ENCODE measurements at places on chromosomes 12 and 14.

- no peak for DNase-seq
Measured at GRCh38 chr12:87820524-87821202, 208.5 kb downstream of the C12orf50 start.

DNA sequence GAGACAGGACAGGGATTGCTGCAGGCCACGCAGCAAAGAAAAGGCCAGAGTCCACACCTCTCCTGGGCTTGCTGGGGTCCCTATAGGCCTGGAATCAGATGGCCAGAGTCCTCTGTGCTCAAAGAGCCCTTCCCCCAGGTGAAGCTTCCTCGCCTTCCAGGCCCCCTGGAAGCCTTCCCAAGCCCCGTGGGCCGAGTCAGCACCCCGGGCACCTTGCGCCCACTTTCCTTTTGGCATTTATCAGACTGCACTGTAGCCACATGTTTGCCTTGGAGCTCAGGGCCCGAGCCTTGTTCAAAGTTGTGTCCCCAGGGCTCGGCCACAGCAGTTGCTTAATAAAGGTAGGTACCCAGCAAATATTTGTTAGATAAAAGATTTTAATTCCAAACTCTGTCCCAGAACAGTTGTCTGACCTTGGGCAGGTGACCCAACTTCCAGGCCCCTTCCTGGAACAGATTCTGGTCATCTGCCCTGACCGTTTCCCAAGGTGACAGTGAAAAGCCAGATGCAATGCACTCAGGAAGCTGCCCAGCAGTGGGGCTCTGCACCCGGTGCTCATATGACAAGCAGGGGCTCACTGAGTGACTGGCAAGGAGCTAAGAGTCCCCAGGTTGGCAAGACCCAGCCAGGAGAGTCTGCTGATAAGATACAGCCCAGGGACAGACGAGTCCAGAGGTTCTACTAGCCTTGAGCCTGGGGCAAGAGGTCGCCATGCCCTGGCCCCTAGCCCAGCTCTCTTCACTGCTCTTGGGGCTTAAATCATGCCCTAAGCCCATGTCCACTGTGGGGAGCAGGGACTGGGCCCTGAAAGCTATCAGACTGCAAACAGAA lies 81.2 kb downstream of the PITPNM2 start:
- DNase-seq, result no peak

DNA sequence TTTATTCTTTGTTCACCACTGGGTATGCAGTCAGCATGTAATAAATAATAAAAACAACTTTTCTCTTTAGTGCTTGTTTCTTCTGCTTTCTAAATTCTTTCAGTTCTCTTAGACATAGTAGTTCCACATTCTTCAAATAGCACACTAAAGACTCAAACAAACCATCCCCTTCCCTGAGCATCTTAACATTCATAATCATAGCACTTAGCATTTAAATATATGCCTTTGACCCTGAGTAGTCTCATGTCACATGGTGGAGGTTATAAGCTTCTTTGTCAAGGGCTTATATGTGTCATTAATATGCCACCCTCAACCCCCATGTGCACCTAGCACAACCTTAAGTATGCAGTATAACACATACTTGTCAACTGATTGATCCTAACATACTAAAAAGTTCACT lies 212.7 kb downstream of the PHLDA1 start:
- no peak for DNase-seq

DNA sequence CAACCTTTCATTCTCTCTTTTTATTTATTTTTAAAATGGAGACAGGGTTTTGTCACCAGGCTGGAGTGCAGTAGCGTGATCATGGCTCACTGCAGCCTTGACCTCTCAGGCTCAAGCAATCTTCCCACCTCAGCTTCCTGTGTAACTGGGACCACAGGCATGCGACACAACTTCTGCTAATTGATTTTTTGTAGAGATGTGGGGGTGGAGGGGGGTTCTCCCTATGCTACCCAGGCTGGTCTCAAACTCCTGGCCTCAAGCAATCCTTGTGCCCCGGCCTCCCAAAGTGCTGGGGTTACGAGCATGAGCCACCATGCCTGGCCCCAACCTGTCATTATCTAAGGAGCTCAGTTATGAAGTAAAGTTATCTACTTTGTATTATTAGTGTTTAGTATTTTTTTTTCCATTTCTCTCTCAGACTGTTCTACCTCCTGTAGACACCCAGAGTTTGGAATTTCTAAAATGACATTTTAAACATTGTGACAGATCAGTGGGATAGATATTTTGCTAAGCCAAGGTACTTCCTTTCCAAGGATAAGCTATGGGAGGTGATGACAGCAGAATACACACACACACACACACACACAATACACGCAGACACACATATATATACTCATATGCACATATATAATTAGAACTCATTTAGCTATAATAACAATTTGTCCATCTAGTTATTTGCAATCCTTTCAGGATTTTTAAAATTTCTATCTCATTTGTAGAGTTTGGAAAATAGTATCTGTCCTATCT lies 2.1 kb upstream of the USP44 start:
- no peak for DNase-seq

DNA sequence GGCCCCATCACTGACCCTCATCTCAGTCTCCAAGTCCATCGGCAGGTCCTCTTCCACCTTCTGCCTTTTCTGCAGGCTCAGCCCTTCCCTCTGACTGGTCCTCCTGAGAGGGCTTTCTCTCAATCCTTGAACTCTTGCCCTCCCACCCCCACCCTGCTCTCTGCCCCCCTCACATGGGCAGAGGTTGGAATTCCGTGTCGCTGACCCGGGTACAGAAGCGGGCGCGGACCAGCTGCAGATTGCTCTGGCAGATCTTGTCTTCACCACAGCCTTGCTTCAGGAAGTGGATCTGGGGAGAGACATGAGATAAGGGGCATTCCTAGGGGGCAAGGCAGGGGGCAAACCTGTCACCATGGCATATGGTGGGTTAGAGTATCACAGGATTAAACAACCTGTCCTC lies 12.4 kb downstream of the ITGA7 start:
- DNase-seq, result no peak

- no peak for DNase-seq
Measured at GRCh38 chr12:14656846-14657245, 39.6 kb downstream of the GUCY2C start.

GRCh38 chr12:119544765-119545625 lies 48.6 kb upstream of the TMEM233 start:
- peak; percentile 19 for DNase-seq

GRCh38 chr12:115541891-115542421 lies 735.5 kb downstream of the MED13L start:
- DNase-seq, result no peak

DNA sequence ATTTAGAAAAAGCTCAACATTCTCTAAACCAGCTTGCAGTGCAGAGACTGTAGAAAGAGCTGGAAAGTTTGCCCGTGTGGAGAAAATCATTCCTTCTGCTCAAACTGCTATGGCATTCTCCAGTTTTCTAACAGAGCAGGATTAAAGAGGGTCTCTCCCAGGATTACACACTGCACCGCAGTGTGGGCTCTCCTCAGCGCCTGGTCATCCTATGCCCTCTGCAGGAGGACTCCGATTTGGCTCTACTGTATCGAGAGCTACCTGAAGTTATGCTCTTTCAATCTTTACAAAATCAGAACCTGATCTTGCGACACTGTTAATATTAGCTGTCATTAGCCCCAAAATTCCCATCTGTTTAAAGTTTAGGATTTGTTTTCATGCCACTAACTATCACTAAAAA lies 33.0 kb downstream of the BHLHE41 start:
- no peak for DNase-seq

DNA sequence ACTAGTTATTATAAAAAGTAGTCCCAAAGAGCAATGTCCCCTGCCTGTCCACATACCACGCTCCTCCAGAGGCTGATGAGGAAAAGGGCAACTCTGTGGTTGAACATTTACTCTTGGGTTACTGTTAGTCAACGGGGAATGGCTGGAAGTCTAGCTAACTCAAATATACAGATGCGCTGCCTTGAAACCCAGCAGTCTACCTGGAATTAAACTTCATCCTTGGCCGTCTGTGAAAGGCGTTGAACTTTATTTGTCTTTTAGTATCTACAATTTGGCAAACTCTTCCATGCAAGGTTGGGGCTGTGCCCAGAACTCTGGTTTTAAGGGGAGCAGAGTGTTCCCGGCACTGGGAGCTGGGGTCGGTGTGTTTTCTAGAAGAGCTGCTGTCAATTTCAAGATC lies 3.9 kb upstream of the MEG3 start:
- DNase-seq, result no peak

- no peak for DNase-seq
Measured at GRCh38 chr12:128682548-128683275, 141.0 kb downstream of the SLC15A4 start.

DNA sequence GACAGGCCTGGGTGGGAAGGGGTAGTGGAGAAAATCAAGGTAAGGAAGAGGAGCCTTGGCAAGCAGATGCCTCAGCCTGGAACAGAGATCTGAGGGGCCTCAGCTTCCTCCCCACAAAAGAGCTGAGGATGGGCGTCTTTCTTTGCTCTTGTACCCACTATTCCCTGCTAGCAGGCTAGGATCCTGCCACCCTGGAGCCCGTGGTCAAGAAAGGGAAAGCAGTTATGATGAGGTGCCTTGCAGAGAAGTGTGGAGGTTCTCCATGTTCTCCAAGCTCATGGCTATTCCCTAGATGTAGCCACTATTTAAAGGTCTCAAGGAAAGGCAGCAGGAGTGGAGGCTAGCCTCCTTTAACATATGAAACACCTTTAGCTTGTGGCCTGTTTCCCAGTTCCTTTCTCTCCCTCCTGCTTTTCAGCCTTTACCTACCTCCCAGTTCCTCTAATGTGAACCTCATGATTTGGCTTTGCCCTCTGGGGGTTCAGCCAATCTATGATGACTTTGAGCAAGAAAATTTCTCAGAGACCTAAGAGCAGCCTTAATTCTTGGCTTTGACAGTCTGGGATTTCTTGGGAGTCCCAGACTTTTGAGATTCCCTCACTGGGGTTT lies 1.1 kb downstream of the IKZF4 start:
- no peak for DNase-seq

DNA sequence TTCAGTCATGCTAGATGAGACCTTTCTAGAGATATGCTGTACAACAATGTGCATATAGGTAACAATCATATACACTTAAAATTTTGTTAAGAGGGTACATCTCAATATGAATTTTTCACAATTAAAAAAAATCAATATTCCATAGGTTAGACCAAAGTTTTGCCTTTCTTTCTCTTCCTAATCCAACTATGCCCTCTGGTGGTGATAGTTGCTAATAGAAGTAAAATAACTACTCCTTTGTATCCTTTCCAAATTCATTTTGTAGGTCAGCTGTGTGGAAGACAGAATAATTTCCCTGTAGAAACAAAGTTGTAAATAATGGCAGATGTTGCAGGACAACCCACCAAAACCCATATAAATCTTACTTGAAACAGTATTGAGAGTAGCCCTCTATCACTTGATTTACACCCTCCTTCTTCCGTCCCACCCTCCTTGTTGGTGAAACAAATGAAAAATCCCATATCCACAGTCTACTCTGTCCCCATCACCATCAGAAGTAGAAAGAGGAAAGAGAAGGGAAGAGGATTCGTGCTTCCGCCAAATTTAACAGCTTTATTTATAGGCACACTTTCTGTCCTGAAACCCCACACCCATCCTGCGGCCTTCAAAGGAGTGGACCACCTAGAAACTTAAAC lies 34.2 kb upstream of the KICS2 start:
- DNase-seq, result no peak

- no peak for DNase-seq
Measured at GRCh38 chr12:49092816-49093406, 1.7 kb downstream of the DHH start.

- peak; percentile 6 for DNase-seq
Measured at GRCh38 chr14:74085047-74085637, 386 bp downstream of the LIN52 start.

DNA sequence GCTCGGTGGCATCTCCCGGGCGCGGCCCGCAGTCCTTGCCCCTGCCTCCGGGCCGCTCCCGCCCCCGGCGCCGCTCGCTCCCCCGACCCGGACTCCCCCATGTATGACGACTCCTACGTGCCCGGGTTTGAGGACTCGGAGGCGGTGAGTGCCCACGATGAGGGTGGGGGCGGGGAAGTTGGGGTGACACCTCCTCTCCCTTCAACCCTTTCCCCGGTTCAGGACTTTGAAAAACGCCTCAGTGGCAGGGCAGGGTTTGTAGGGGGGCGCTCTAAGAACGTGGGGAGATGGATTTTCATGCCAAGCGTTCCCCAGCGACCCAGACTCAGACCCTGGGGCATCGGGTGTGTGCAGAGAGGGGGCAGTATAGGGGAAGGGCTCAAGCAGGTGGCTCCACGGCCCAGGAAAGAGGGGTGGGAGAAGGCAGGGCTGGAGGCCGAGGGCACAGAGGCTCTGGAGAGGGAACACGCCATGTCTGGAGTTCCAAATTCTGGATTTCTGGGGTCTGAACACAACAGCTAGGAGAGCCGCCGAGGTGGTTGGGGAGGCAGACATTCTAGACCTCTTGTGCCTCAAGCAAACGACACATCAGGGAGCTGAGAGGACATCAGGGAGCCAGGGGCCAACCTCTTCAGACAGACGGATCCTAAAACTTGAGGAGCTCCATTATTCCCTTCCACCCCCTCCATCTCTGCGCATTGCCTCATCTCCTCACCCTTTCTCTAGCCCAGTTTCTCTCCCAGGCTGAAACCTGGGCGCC lies 715 bp downstream of the CACNB3 start:
- no peak for DNase-seq

- no peak for DNase-seq
Measured at GRCh38 chr14:25350021-25350420, 300.1 kb upstream of the STXBP6 start.

DNA sequence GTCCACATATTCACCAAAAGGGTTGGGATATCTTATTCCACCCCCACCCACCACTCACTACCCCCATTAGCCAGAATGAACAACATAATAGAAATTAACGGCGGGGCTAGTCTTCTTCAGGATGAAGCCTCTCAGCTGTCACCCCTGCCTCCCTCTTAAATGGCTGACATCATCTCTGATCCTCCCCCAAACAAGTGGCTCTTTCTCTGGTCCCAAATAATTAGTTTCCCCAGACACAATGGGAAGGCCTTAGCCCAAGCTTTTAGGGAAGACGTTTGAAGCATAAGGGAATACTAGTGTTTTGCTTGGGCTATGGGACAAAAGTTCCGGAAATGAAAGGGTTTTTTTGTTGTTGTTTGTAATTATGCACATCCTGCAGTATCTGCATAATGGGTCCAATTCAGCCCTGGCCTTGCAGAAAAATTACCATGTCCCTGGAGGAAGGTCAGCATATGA lies 13.8 kb downstream of the STON2 start:
- DNase-seq, result no peak

DNA sequence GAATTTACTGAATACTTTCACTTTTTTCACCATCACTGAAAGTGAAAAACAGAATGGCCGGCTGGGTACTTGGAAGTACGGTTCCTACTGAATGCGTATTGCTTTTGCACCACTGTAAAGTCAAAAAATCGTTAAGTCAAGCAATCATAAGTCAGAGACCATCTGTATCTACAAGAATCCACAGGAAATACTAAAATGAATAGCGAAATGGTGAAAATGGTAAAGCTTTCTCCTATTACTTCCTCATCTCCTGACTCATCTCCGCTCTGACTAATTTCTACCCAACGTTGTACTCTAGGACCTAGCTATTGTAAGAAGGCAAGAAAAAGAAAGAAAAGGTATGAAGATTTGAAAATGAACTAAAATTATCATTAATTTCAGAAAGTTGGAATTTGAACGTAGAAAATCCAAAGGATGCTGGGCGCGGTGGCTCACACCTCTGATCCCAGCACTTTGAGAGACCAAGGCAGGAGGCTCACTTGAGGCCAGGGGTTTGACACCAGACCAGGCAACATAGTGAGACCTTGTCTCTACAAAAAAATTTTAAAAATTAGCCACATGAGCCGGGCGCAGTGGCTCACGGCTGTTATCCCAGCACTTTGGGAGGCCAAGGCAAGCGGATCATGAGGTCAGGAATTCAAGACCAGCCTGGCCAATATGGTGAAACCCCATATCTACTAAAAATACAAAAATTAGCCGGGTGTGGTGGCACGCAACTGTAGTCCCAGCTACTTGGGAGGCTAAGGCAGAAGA lies 5.3 kb upstream of the CDCA4 start:
- no peak for DNase-seq

Data from stimulated activated CD4-positive, alpha-beta T cell treated with anti-CD3 and anti-CD28 coated beads, Interleukin-1b, Interleukin-23, amount 100 ng/mL, for 1 hour (primary cell).